ENCODE measurements at places on chromosomes 5 and 9. TPM values are rescaled to one million over a fixed set of nuclear protein-coding genes. Genes with fewer than 3 reads are reported as not detected.
A peak's percentile ranks its signal among the peaks of the same experiment; 100 is the strongest.

ARHGEF37 gene
- 10.2 TPM for total RNA-seq

GDNF gene
- total RNA-seq: 0.60 TPM

DNA sequence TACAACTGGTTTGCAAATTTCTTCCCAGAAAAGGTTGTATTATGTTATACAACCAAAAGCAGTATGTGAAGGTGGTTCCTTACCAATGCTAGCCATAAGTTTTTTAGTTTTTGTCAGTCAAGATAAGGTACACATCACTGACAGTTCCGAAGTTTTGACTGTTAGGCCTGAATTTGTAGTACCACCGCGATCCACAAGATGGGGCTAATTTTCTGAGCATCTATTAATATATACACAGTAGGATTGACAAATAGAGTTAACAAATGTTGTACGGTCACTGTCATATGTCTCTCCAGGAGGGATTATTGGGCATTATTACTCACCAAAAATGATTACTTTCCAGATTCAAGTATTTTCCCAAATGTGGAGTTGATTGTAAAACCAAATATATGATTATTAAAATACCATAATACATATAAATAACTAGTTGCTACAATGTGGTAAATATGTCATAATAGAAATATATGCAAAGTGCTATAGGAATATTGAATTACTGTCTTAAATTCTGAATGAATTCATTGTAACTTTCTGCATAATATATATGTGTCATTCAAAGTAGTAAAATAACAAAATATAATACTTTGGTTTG is 28.4 kb upstream of the LRRC19 start:
- peak; percentile 44 for DNase-seq

PCDHB8 gene
- 0.55 TPM for total RNA-seq

DNA sequence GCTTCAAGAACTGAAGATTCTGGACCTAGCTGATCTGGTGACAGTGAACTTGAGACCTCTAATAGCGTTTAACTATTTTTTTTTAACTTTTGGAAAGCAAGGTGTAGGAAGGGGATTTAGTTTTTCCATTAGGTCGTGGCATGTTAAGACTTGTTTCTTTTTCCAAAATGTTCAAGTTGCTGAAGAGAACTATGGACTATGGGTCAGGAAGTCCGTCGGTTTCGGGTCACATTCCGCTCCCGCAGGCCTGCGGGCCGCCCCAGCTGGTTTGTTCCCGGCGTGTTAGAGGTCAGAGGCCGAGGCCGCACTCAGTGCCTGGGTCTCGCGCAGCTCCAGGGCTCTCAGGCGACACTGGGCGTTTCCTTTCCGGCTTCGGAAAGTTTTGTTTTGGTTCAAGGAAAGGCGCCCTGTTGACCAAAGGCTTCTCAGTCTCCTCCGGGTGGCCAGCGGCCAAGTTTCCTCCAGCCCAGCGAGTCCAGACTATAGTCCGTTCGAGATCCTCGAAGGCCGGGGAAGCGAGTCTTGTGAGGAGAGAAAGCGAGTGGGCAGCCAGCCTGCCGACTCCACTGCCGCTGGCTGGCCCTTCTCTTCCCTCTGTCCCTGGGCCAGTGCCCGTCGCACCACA is 586 bp upstream of the FCHO2 start:
- peak; percentile 56 for DNase-seq

PGM5 gene
- total RNA-seq: 0.55 TPM

GRCh38 chr5:160271396-160271795 is 41.0 kb downstream of the CCNJL start:
- DNase-seq: peak; percentile 26

PRLR gene
- total RNA-seq: 0.35 TPM

GRCh38 chr5:117701062-117701461 is 1126.4 kb upstream of the SEMA6A start:
- no peak for DNase-seq

DNA sequence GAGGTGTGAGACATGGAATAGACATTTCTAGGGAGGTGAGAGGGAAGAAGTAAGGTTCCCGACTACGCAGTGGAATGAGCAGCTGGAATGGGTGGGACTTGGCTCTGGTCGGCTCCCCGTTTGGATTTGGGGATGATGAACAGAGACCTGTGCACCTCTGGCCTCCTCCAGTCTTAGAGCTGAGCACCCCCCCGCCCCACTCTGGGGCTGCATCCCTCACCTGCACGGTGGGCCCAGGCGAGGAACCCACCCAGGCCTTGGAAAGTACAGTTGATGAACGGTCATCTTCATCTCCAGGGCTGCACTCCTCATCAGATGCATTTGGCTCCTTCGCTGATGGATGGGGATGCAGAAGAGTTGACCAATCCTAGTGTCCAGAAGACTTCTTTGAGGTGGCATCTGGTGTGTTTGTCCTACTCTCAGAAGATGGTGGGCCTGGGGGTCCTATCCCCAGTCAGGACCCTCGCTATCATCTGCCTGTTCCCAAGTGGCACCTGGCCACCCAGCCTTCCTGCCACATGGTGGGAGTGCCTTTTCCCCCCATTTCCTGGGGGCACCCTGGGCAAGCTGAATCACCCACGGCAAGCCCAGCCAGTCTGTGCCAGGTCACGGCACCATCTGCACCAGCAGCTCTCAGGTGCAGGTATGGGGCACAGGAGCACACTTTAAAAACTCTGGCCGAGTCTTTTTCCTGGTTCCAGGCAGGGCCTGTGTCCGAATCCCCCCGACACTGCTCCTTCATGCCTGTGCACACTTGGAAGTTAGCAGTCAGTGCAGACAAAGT is 70.5 kb downstream of the GTF3C4 start:
- no peak for DNase-seq

DNA sequence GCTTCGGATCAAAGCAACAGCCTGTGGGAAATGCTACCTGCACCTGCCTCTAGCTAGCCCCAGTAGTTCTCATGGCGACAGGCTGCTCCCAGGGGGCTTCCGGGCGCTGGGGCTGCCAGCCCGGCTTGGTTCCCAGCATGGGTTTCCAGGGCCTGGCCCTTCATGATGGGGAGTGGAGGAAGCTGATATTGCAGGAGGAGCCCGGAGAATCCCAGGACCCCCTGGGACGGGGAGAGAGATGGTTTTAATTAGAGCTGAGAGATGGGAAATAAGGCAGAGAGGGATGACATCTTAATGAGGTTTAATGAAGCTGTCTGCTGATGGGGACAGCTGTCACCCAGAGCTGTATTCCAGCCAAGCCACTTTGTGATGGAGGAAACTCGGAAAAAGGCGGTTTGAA is 78.6 kb downstream of the CFAP77 start:
- no peak for DNase-seq

DNA sequence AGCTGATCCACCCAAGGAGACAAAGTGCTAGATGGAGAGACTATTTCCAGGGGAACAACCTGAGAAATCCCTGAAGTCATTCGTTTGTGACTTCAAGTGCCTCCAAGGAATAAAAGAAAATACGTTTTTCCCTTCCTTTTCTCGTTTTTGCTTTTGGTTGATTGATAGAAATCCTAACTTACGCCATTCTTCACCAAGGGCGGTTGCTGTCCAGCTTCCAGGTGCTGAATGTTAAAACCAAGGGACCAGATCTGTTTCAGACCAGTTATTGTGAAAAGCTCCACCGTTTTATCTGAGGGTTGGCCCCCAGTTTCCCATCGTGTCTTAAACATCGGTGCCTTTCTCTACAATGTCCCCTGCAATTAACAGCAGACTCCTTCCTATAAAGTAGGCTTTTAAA is 600.7 kb upstream of the SGCD start:
- DNase-seq: peak; percentile 11

LOX gene
- 38.7 TPM for total RNA-seq

CTXN3 gene
- not detected for total RNA-seq

GRCh38 chr5:132059696-132060500 is 557 bp upstream of the IL3 start:
- DNase-seq: no peak

GDA gene
- 14.6 TPM for total RNA-seq

VLDLR gene
- total RNA-seq: 26.2 TPM

KIF4B gene
- 0.05 TPM for total RNA-seq

- DNase-seq: no peak
Observed at GRCh38 chr5:93704996-93705395, 36.4 kb downstream of the POU5F2 start.
